Activated T-cell treated with anti-CD3 and anti-CD28 coated beads for 1 hour (primary cell): ENCODE measurements at places on chromosomes 3 and 15.

DNA sequence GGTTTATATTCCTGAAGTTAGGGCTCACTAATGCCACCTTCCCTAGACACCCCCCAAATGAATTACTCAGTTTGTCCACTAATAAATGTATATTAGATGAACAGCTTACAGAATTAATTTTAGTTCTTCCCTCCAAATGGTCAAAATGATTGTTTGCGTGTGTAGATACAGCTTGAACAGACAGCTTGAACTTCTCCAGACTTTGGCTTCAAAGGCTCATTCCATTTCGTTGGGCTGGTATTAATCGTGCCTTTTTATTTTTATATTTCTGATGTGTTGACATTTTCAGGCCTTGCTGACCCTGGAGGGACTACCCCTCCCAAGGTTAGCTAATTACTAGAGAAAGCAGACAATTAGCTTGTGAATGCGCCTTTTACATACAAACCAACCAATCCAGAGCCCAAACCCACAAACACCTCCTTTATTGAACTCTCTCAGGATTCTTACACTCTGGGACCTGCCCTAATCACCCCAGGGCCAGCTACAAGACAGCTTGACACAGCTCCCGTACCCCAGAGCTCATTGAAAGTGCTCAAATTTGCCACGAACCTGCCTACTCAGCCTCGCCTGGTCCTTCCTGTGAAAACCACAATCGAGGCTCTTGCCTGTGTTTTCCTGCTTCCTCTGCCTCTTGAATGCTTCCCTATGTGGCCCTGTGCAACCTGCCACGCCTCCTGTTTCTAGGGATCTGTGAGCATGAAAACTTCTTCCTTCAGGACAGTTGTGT, 40.3 kb downstream of the RPL22L1 start:
- no peak for DNase-seq

GRCh38 chr3:184234224-184234623, 4.8 kb downstream of the VWA5B2 start:
- DNase-seq: no peak

DNA sequence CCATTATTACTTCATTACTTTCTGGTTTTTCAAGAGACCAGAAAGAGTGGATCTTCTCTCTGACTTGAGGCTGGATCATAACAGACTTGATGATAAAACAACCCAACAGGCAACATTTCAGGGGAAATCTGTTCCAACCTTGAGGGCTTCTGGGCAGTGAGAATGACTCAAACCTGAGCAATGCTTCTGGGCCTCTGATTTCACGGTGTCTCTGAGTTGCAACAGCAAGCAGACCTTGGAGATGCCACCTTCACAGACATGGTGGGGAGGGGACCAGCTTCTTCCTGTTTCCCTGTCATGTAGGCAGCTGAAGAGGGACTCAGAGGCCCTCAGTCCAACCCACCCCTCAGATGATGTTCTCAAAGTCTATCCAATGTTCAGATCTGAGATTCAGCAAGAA, 104.0 kb downstream of the ABHD5 start:
- DNase-seq: no peak

DNA sequence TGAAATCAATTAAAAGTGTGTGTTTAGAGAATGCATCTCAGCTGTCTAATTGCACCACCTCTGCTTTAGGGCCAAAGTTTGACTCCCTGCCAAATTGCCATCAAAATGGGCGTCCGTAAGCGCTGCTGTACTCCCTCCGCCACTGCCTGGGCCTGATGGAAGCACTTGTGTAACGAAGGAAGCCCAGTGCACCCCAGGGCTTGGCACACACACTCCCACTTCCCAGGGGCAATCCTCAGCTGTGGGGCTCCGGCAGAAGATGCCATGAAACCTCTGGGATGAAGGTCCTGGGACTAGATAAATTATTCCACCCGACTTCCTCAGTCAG, 137.8 kb downstream of the RORA start:
- DNase-seq: no peak

DNA sequence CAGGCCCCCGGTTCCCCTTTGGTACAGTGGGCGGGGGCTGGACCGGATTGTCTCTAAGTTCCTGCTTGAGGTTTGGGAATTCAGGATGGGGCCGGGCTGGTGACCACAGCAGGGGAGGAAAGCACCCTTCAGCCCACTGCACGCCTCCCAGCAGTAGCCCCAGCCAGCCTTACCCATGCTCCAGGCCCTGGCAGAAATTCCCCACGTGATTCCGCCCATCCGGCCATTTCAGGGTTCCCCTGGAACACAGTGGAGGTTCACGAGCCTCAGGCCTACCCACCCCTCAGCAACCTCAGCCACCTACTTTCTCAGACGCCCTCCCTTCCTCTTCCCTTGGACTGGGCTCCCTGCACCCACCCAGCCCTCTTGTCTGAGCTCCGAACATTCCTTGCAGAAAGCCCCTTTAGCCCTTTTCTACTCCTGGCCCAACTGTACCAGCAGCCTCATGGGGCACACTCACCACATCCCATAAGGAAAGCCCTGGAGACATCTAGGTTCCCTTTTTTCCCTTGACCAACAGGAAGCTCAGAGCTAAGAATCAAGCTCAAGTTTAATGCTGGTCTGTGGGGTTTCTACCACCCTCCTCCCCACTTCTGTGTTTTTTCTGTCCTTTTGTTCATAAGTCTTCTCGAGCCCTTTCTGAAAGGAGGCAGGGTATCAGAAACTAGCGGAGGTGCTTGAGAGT, 11.5 kb downstream of the ALS2CL start:
- DNase-seq: no peak

GRCh38 chr3:37347941-37348340, 173.6 kb upstream of the LRRFIP2 start:
- no peak for DNase-seq
